ENCODE measurements at places on chromosomes 12 and 14. TPM values are rescaled to one million over a fixed set of nuclear protein-coding genes. Genes with fewer than 3 reads are reported as not detected.

TAS2R46 gene
- 4.2 TPM for total RNA-seq

PGF gene
- 0.86 TPM for total RNA-seq

PTPRB gene
- total RNA-seq = 0.97 TPM

KRT78 gene
- not detected for total RNA-seq

KERA gene
- not detected for total RNA-seq

IL26 gene
- total RNA-seq = not detected

CACNB3 gene
- total RNA-seq = 29.8 TPM
